ENCODE measurements at places on chromosomes 16 and 17.

GRCh38 chr16:4339909-4340308 lies 11.2 kb downstream of the PAM16 start:
- DNase-seq, result no peak

DNA sequence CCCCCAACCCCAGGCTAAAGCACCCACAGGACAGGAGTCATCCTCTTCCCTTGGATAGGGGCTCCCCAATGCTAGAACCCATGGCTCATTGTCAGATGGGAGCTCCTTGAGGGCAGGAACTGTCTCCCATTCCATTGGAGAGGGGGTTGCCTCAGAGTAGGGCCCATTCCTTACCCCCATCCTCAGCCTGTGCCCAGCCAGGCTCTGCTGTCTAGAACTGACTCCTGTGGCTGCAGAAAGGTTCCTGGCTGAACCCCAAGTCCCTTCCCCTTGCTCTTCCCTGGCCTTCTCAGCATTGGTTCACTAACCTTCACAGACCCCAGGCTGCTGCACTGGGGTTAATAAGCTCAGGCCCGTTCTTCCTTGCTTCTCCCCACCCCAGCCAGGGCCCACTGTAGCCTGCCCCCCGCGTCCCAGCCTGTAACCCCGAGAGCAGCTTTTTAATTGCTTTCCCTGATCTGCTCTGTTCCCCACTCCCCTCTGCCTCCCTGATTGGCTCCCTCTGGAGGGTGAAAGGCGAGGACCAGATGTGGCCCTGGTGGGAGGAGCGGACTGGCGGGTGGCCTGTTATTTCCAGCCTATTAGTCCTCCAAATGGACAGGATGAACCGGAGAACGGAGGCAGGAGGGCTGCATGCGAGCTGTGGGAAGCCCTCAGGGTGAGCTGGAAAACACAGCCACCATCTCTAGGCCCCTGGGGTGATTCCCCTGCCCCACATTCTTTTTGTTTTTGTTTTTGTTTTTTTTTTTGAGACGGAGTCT lies 6.0 kb upstream of the GFAP start:
- DNase-seq, result no peak

DNA sequence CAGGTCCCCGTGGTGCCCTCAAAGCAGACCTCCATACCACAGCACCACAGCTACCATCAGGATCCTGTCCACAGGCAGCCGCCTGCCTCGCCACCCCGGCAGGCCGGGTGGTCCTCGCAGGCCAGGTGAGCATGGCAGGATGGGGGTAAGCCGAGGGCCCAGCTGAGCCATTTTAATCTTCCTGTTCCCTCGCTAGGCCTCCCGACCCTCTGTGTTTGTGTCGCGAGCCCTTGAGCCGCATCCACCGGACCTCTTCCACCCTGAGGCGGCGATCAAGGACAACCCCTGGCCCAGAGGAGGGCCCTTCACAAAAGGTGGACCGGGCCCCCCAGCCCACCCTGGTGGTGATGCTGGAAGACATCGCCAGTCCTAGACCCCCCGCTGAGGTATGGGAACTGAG lies 2.0 kb downstream of the PRR14 start:
- no peak for DNase-seq

DNA sequence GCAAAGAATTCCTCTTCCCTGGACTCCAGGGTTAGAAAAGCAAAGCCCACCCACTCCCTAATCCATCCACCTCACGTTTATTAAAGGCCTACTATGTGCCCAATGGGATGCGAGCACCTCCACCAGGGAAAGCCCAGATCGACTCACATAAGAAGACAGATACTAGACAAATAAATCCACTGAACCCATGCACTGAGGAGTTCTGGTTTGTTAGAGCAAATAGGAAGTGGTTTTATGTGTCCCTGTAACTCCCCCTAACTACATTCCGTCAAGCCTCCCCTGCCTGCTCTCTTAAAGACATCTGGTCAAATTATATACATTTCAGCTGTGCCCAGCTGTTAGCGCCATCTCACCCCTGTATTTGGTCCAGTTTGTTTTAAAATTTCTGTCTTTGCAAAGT lies 218.5 kb upstream of the RPL38 start:
- no peak for DNase-seq

DNA sequence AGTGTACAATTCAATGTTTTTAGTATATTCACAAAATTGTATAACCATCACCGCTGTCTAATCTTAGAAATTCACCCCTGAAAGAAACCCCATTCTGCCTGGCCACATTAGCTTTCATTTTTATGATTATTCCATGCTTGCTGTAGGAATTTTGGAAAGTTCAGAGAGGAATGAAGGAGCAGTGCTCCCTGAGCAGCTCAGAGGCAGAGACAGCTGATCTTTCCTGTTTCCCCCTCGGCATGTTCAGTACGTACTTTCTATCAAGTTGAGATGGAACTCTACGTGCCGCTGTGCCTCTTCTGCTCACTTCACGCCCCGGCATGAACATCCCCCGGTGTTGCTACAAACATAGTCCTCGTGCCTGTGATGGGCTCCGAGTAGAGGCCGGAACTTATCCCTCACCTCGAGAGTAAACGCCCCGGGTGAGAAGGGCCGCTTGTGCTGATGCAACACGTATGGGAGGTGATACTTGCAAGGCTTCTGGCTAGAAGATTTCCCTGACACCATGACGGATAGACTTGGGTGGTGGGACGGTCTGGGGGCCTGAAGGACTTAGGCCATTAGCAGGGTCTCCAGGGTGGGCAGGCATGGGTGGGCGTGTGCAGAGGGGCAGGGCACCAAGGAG lies 79.2 kb upstream of the CIBAR2 start:
- no peak for DNase-seq

- peak; percentile 3 for DNase-seq
Observed at GRCh38 chr17:44540246-44541084, 16.8 kb upstream of the FZD2 start.

- no peak for DNase-seq
Observed at GRCh38 chr17:38315497-38315896, 18.5 kb downstream of the MRPL45 start.

GRCh38 chr17:63973930-63974593 lies 1.3 kb upstream of the SCN4A start:
- DNase-seq, result no peak

DNA sequence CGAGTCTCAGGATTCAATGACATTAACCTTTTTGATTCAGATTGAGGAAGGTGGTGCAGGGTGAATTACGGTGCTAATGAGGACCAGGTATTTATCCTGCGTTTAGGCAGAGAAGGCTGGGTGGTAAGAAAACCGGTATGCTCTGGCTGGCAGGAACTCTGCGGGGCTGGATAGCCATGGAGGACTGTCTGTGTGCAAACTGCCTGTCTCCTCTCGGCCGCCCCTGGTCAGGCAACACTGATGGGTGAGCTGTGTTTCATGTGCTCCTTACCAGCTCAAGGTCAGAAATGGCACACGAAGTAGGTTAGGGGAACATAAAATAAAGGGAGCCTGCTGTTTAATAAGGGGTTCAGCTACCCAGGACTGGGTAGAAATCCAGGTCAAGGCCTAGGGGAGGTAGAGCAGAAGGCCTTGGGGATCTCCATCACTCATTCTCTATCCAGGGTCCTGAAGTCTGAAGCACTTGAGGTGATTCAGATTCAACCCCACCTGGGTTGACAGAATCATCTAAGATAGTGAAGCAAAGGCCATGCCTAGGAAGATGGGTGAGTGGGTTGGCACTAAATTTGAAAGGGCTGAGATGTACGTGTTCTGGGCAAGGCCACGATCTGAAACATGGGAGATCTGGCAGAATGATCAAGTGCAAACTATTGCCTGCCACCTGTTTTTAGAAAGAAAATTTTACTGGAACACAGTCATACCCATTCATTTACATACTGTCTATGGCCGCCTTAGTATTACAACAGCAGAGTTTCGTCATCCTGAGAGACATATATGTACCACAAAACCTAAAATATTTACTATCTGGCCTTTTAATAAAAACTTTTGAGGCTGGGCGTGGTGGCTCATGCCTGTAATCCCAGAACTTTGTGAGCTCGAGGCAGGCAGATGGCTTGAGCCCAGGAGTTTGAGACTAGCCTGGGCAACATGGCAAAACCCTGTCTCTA lies 292.5 kb downstream of the XYLT1 start:
- no peak for DNase-seq

- no peak for DNase-seq
Observed at GRCh38 chr16:57647136-57647875, 18.9 kb downstream of the ADGRG1 start.

- DNase-seq, result no peak
Observed at GRCh38 chr16:88628512-88628974, 9.8 kb upstream of the IL17C start.

- no peak for DNase-seq
Observed at GRCh38 chr17:49497148-49498028, 2.3 kb downstream of the NGFR start.

GRCh38 chr16:1492082-1492922 lies 858 bp upstream of the TELO2 start:
- no peak for DNase-seq

GRCh38 chr17:80908776-80909175 lies 82.9 kb upstream of the CHMP6 start:
- no peak for DNase-seq
